B cell (primary cell): ENCODE measurements at places on chromosomes 3 and 15.

DNA sequence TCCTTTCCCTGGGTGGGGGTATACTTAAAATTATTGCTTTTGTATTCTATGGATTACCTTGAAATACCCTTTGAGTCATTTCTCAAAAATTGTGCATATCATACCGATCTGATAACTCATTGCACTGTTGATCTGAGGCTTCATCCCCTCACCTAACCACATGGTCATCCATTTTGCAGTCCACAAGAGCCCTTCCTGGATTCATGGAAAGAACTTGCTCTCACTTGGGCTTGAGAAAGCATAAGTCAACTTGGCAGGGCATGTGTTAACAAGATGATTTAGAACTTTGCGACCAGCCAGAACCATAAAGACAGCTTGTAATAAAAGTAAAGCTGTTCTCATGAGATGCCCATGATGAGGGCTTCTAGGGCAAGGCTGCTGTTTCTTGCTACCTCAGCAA is 22.2 kb downstream of the MME start:
- DNase-seq = no peak

DNA sequence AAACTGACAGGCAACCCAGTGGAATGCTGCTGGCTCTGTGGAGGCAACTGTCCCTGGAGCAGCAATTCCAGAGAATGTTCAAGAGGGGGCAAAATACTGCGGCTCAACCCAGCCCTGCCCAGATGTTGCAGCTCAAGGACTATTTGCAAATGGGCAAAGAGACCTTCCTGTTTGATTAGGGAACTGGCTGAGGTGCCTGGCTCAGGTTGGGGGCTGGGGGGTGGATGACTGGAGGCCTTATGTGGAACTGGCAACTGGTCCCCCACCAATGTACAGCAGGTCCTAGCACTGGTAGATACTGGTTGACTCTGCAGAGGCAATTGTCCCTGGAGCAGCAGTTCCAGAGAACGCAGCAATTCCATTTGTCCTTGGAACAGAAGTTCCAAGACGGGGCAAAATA is 302.5 kb downstream of the ZPLD1 start:
- no peak for DNase-seq

DNA sequence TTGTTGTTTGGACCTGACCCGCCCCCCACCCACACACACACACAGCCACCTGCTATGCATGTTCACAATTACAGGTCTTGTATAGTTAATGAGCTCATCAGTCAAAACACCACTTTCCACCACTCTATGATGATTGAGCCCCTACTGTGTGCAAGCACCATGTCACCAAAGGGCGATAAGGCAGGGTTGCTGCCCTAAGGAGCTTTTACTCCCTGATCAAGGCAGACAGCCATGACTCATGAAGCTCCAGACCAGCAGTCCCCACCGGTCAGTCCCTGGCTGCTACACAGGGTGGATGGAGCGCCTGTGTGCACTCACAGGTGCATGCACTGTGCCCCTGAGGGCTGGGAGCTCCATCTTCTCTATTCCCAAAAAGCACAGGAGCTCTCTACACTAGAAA is 270.6 kb downstream of the CLSTN2 start:
- no peak for DNase-seq

DNA sequence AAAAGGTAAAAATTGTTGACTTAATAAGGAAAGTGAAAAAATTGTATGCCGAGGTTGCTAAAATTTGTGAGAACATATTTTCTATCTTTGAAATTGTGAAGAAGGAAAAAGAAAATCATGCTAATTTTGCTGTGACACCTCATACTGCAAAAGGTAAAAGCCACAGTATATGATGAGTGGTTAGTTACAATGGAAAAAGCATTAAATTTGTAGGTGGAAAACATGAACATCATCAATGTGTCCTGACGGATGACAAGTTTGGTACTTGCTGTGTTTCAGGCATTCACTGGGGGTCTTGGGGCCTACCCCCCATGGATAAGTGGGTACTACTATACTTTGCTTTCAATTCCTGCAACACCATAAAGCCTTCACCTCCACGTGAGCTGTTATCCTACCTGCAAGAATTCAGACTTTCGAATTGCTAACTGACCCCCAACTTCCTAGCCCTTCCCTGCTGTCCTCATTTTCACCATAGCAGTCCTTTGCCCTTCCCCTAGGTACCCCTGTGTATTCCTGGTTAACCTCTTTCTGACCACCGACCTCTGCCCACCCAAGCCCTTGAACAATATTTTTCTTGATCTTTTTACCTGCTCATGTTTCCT is 62.4 kb downstream of the RAB7A start:
- DNase-seq = no peak

DNA sequence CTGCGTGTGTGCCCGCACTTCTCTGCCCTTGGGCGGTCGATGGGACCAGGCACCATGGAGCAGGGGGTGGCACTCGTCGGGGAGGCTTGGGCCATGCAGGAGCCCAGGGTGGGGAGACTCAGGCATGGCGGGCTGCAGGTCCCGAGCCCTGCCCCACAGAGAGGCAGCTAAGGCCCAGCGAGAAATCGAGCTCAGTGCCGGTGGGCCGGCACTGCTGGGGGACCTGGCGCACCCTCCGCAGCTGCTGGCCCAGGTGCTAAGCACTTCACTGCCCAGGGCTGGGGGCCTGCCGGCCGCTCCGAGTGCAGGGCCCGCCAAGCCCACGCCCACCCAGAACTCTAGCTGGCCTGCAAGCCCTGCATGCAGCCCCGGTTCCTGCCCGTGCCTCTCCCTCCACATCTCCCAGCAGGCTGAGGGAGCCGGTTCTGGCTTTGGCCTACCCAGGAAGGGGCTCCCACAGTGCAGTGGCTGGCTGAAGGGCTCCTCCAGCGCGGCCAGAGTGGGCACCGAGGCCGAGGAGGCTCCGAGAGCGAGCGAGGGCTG is 553 bp upstream of the RTP4 start:
- DNase-seq = no peak
